ENCODE measurements at places on chromosomes 5 and 9. TPM values are rescaled to one million over a fixed set of nuclear protein-coding genes. Genes with fewer than 3 reads are reported as not detected.

GRCh38 chr5:125037020-125037419 is 290.6 kb upstream of the ZNF608 start:
- H3K36me3 ChIP-seq = no peaks in the 10 kb centered on the region
- no peak overlapping the region for H3K27ac ChIP-seq
- no peaks in the 10 kb centered on the region for H3K4me1 ChIP-seq
- no peaks in the 10 kb centered on the region for H3K27me3 ChIP-seq
- H3K4me3 ChIP-seq = no peak overlapping the region
- DNase-seq = no peak

DNA sequence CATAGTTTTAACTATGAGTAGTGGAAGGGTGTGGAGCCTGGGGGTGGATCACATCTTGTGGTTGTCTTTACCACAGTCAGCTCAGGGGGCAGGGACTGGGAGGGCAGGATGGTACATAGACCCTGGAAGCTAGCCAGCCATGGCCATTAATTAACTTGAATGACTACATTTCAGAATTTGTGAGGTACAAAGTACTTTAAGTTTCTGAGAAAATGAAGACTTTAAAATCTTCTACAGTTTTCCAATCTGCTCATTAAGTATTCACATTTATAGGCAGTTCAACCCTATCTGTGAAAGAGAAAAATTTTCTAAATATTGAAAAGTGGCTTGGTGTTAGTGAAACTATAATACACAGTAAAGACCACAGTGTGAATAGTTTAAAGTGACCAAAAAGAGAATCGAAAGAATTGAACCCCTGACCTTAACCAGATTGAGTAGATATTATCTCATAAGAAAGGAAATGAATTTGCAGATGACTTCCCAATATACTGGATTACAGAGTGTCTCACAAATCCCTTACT is 234.2 kb upstream of the MEF2C start:
- H3K4me1 ChIP-seq = no peaks in the 10 kb centered on the region
- no peak overlapping the region for H3K27ac ChIP-seq
- no peaks in the 10 kb centered on the region for H3K36me3 ChIP-seq
- peak; percentile 16 for DNase-seq

DNA sequence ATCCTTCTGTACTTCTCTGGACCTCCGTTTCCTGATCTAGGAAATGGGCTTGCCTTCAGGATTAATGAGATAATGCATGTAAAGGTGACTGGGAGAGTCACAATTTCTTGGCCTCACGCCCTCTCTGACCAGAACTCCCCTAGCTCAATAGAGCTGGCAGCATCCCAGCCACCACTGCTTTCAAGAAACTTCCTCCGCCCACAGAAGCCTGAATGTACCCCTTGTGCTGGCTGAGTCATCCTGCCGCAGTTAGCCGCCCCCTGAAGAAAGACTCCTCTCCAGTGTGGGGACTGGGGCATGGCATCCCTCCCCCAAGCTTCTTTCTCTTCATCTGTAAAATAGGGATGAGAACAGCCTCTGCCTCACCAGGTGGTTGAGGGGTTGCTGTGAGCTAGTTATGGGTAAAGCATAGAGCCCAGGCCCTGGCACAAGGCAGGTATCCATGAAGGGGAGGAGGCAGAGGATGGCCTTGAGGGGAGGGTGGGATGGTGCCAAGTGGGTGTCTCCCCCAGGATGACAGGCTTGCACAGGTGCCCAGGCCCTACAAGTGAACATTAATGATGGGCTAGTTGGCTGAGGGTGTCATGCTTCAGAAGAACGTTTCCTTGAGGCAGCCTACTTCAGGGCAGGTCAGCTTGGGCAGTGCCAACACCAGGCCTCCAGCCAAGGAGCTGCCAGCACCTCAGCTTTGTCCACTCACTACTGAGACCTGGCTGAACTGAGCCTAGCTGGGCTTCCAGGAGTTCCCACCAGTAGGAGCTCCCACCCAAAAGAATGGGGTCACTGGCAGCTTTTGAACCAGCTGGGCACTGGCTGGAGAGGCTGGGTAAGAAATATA is 3.4 kb downstream of the PDLIM4 start:
- no peaks in the 10 kb centered on the region for H3K36me3 ChIP-seq
- no peaks in the 10 kb centered on the region for H3K27me3 ChIP-seq
- no peak for DNase-seq

- no peak overlapping the region for H3K27ac ChIP-seq
- H3K36me3 ChIP-seq = no peaks in the 10 kb centered on the region
- peaks cover 6% of the 10 kb centered on the region for H3K4me1 ChIP-seq
- no peaks in the 10 kb centered on the region for H3K27me3 ChIP-seq
- no peak for DNase-seq
- H3K4me3 ChIP-seq = no peak overlapping the region
Measured at GRCh38 chr5:74319076-74319475, 321.5 kb downstream of the ENC1 start.

SAXO1 gene
- total RNA-seq = 0.54 TPM

DNA sequence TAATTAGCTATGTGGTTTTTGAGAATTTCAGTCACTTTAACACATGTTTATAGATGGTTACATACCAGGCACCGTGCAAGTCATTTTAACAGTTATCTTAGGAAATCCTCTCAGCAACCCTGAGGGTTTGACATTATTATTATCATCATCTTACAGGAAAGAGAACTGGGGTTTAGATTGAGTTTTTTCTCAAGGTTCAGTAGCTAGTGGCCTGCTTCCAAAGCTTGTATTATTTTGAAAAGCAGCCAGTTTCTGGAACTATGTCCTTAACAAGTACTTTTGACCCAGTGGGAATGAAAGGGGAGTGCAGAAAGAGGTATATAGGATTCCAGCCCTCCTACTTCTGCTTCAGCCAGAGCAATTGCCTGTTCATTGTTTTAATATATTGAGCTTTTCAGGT is 157.5 kb downstream of the COMMD10 start:
- no peak overlapping the region for H3K27ac ChIP-seq
- DNase-seq = no peak
- H3K4me1 ChIP-seq = peaks cover 8% of the 10 kb centered on the region
- H3K4me3 ChIP-seq = no peak overlapping the region
- H3K36me3 ChIP-seq = no peaks in the 10 kb centered on the region

BNC2 gene
- 23.2 TPM for total RNA-seq

DNA sequence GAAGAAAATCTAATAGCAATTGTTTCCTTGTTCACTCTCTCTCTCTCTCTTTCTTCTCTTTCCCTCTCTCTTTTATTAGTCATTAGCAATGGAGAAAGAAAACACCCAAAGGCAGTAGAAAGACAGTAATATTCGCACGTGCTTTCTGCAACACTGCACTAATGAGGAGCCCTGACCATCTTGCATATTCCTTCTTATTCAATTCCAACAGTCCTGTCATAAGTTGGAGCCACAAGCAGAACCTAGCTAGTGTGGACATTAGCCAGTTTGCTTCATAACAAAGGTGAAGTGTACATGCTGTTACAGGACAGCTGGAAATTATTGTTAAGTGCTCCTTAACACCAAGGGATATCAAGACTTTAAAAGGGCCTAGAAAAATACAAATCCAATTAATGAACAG is 63.4 kb downstream of the TRIM32 start:
- no peak overlapping the region for H3K27ac ChIP-seq
- no peaks in the 10 kb centered on the region for H3K36me3 ChIP-seq
- H3K4me3 ChIP-seq = no peak overlapping the region
- DNase-seq = no peak
- H3K4me1 ChIP-seq = no peaks in the 10 kb centered on the region

FGF10 gene
- total RNA-seq = 37.3 TPM

FST gene
- total RNA-seq = 3.9 TPM

DNA sequence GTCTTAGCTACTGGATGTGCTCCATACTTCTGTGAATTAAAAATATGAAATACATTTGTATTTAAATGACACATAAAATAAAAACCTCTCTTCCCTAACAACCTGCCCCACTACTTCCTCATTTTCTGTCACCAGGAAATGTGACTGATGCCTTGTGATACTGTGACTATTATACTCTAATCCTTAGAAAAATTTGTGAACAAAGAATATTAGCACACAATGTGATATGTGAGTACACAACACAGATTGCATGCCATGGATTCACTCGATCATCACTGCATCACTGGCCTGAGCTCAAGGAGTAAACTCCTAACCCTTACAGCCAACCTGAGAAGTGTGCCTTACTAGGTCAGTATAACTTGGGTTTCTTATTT is 281.0 kb downstream of the EFNA5 start:
- peaks cover 26% of the 10 kb centered on the region for H3K4me1 ChIP-seq
- no peaks in the 10 kb centered on the region for H3K27me3 ChIP-seq
- no peaks in the 10 kb centered on the region for H3K36me3 ChIP-seq
- H3K27ac ChIP-seq = no peak overlapping the region

PCA3 gene
- total RNA-seq = not detected

GRCh38 chr9:119963258-119963797 is 594.1 kb upstream of the BRINP1 start:
- H3K4me1 ChIP-seq = no peaks in the 10 kb centered on the region
- H3K27ac ChIP-seq = no peak overlapping the region
- no peak overlapping the region for H3K4me3 ChIP-seq
- H3K27me3 ChIP-seq = no peaks in the 10 kb centered on the region
- peak; percentile 10 for DNase-seq

TMEM252 gene
- not detected for total RNA-seq

DNA sequence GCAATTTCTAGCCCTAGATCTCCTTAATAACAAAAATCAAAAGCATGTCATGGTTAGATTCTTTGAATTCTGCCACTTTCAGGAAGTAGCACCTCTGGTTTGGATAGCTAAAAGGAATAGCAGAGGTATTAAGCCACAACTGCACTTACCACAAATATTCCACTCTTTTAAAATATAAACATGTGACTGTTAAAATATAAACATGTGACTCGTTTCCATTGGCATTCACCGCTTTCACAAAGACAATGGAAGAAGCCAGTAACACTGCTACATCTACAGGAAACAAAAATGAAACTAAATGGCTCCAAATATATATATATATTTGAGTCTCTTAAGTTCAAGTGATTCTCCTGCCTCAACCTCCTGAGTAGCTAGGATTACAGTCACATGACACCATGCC is 222.9 kb downstream of the ARL15 start:
- DNase-seq = no peak
- no peaks in the 10 kb centered on the region for H3K4me1 ChIP-seq
- no peak overlapping the region for H3K4me3 ChIP-seq
- no peaks in the 10 kb centered on the region for H3K36me3 ChIP-seq
- no peaks in the 10 kb centered on the region for H3K27me3 ChIP-seq
- H3K27ac ChIP-seq = no peak overlapping the region

DNA sequence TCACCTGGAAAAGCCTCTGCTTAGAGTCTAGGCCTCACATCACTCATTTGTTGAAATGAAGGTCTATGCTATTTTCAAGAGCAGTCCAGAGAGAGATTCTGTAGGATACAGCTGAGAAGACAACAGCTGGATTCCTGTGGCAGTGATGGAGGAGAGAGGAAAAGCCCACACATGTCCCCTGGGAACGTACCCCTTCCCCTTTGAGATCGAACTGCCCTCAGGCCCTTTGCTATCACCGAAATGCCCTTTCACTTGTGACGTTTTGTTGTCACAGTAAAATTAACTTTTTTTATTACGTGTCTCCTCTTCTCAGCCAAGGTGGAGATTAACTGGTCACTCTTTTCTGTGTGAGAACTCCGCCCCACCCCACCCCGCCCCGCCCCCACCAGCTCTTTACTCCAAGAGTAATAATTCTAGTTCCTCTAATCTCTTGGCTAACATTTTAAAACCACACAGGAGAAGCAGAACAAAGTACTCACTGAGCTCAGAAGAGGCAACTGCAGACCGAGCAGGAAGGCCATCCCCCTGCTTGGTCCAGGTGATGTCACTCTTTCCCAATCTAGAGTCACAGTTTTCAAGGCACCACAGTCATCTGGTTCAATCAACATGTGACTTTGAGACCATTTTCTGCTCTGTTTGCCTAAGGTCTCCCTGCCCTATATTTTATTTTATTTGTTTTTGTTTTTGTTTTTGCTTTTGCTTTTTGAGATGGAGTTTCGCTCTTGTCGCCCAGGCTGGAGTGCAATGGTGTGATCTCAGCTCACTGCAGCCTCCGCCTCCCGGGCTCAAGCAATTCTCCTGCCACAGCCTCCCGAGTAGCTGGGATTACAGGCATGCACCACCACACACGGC is 105.6 kb downstream of the SUSD1 start:
- no peak overlapping the region for H3K27ac ChIP-seq
- no peaks in the 10 kb centered on the region for H3K27me3 ChIP-seq
- H3K36me3 ChIP-seq = peaks cover 2% of the 10 kb centered on the region
- H3K4me3 ChIP-seq = no peak overlapping the region
- DNase-seq = no peak

DNA sequence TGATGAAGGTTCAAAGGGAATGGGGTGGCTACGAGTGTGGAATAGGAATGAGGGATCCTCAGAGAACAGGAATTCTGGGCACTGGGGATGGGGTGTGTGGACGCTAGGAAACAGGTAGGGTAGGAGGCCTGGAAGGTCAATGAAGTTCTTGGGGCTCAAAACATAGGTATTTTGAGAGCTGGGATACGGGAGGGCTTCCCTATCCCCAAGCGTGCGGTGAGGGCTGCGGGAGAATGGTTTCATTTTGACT is 718 bp downstream of the QSOX2 start:
- no peak overlapping the region for H3K27ac ChIP-seq
- H3K27me3 ChIP-seq = peaks cover 3% of the 10 kb centered on the region
- peak overlapping the region; percentile 86 for H3K4me3 ChIP-seq
- H3K4me1 ChIP-seq = peaks cover 6% of the 10 kb centered on the region
- H3K36me3 ChIP-seq = no peaks in the 10 kb centered on the region

CCDC187 gene
- total RNA-seq = 16.8 TPM

- no peaks in the 10 kb centered on the region for H3K27me3 ChIP-seq
- no peaks in the 10 kb centered on the region for H3K36me3 ChIP-seq
- no peak overlapping the region for H3K27ac ChIP-seq
- DNase-seq = no peak
- H3K4me3 ChIP-seq = no peak overlapping the region
Measured at GRCh38 chr5:6115852-6116251, 262.5 kb downstream of the MED10 start.

DNA sequence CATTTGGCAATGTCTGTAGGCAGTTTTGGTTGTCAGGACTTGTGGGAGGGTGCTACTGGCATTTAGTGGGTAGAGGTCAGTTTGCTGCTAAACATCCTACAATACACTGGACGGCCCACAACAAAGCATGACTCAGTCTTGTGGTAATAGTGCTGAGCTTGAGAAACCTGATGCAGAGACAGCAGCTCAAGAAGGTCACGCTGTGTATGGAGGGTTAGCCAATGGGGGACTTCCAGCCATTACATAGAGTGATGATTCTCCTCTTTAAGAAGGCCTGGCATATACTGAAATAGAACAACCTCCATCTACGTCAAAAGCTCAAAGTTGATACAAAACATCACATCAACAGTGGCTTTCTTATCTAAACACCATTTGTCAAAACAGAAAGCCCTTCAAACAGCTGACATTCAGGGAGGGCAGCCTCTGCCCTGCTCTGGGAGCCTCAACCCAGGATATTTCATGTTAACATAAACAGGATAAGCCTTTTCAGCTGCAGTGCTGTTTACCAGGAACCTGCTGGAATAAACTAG is 143.0 kb downstream of the GPBP1 start:
- DNase-seq = peak; percentile 57
- H3K36me3 ChIP-seq = no peaks in the 10 kb centered on the region
- no peak overlapping the region for H3K4me3 ChIP-seq
- H3K4me1 ChIP-seq = peaks cover 34% of the 10 kb centered on the region

IFNK gene
- total RNA-seq = not detected

GRCh38 chr5:6673031-6673430 is 39.8 kb downstream of the SRD5A1 start:
- no peaks in the 10 kb centered on the region for H3K4me1 ChIP-seq
- H3K27me3 ChIP-seq = no peaks in the 10 kb centered on the region
- DNase-seq = no peak
- no peak overlapping the region for H3K4me3 ChIP-seq
- H3K36me3 ChIP-seq = peaks cover 4% of the 10 kb centered on the region

- no peaks in the 10 kb centered on the region for H3K36me3 ChIP-seq
- no peaks in the 10 kb centered on the region for H3K4me1 ChIP-seq
- H3K27me3 ChIP-seq = no peaks in the 10 kb centered on the region
- H3K4me3 ChIP-seq = no peak overlapping the region
- H3K27ac ChIP-seq = no peak overlapping the region
- no peak for DNase-seq
Measured at GRCh38 chr5:76427206-76428140, 24.4 kb downstream of the IQGAP2 start.
